ENCODE measurements at places on chromosomes 12 and 14.

DNA sequence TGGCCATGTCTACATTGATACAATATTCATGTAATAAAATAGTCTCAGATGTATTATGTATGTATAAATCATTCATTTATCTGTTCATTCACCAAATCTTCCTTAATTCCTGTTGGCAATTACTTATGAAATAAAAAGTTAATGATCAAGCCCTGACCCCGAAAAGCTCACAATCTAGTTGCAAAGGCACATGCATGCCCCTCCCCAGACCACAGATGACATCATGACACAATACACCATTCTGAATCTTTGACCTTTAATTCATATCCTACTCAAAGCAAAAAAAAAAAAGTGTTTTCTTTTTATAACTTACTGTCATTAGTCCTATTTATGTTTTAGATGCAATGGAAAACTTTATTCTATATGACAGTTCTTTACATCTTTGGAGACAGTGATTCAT is 346.9 kb downstream of the PRKD1 start:
- DNase-seq: no peak

DNA sequence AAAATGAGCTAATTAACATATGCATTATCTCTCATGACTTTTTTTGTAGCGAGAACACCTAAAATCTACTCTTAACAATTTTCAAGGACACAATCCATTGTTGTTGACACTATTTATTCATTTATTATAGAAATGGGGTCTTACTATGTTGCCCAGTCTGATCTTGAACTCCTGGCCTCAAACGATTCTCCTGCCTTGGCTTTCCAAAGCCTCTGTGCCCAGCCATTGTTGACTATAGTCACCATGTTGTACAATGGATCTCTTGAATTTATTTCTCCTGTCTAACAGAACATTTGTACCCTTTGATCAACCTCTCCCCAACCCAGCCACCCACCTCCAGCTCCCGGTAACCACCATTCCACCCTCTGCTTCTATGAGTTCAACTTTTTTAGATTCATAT is 41.2 kb downstream of the HCAR2 start:
- no peak for DNase-seq

GRCh38 chr14:103542605-103543088 is 13.7 kb downstream of the TRMT61A start:
- no peak for DNase-seq

- DNase-seq: no peak
These were observed 37.9 kb downstream of the SH2B3 start for GRCh38 chr12:111443586-111443985.

GRCh38 chr14:60349663-60350365 is 100.8 kb downstream of the PPM1A start:
- no peak for DNase-seq

All from stimulated activated CD8-positive, alpha-beta memory T cell treated with anti-CD3 and anti-CD28 coated beads, Interleukin-4, amount 100 ng/mL, for 4 hours (primary cell).